ENCODE measurements at places on chromosomes 2 and 18.

DNA sequence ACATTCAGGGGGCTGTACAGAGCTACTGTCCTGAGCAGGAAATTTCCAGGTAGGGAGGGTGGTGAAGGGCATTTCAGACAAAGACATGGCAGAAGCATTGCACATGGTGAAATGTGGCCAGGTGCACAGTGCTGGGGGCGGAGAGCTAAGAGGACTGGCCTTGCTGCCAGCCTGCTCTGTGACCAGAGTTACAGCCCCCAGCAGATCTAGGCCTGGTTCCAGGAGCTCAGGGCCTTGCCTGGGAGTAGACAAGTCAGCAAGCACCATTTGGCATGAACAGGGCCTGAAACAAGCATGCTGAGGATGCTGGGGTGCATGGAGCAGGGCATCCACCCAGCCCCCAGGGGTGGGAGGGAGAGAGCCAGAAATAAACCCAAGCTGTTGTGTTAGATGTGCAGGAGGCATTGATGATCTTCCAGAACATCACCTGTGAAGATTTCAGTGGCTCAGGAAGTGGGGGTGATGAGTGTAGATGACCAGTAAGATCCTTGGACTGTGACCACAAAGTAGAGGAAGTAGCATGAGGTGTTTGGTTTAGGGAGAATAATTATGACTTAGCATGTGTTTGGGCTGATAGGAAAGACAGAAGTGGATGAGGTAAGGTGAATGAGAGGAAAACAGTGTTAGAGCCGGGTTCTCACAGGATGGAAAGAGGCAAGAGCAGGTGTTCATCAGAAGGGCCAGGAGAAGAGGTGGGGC is 61.1 kb downstream of the COA5 start:
- no peak for DNase-seq

- no peak for DNase-seq
Measured at GRCh38 chr2:74201596-74201995, 3.2 kb downstream of the MTHFD2 start.

DNA sequence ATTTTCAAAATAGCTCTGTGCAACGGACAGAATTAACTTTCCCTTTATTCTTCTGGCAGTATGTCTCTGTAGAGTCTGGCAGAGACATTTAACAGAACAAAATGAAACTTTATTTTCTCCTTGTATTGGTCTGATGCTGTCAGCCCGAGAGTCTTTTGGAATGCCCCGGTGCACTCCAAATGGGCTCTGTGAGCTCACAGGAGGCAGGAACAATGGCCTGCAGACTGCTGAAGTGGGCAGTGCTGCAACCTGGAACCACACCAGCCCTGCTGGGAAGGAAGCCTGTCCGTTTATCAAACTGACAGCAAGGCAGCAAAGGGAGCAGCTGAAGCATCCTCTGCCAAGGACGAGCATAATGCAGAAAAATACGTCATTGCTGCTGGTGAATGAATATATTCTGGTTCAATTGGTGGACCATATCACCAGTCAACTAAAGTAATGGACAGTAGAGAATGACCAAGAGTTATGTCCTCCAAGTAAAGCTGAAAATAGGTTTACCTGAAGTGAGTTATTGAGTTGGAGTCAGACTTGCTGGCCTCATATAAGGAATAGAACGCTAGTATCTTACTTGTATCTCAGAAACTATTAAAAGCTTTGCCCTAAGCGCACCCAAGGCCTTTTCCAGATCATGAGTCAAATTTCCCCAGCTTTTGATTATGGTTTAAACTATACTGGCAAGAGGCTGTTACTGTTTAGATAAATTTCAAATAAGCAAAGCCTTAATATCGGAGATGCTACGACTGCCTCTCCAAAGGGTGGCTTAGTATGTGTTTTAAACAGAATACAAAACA is 207.6 kb upstream of the TANK start:
- DNase-seq = peak; percentile 71

GRCh38 chr2:213766465-213766901 is 482.2 kb downstream of the SPAG16 start:
- no peak for DNase-seq

GRCh38 chr2:37571587-37572136 is 99.8 kb downstream of the CDC42EP3 start:
- DNase-seq = no peak

DNA sequence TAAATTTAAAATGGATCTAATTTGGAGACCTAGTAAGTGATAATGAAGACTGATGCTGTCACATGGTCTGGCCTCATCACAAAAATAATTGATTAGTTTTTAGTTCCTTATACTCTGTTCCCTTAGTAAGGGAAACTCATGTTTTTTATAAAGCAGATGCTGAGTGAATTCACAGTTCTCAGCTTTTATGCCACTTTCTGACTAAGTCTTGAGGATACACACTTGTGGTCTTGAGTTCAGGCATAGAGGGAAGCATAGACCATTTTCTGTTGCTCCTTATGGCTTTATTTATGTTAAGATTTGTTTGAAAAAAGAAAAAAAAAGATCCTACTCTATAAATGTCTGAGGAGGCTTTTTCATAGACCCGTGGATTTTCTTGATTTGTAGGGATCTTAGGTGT is 91.1 kb downstream of the MAP4K4 start:
- DNase-seq = no peak

GRCh38 chr18:25310045-25310444 is 41.9 kb downstream of the ZNF521 start:
- no peak for DNase-seq

GRCh38 chr2:208607694-208608093 is 201.1 kb downstream of the PTH2R start:
- no peak for DNase-seq

- DNase-seq = no peak
Measured at GRCh38 chr2:75729861-75730260, 19.1 kb upstream of the GCFC2 start.

GRCh38 chr18:34951625-34952379 is 89.4 kb upstream of the MAPRE2 start:
- DNase-seq = no peak

- DNase-seq = no peak
Measured at GRCh38 chr2:46982351-46983064, 66.9 kb upstream of the MCFD2 start.

DNA sequence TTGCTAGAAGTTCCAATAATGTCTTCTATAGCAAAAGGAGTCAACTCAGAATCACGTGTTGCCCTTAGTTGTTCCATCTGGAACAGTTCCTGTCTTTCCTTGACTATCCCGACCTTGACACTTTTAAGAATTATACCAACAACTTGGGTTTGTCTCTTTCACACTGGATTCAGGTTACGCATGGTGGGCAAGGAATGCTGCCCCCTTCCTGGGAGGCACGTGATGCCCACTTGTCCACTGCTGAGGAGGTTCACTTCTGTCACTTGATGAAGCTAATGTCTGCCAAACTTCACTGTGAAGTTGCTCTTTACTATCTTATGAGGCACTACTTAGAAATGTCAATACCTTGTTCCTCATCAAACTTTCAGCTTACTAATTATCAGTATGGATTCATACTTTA is 5.3 kb downstream of the COX5B start:
- no peak for DNase-seq

DNA sequence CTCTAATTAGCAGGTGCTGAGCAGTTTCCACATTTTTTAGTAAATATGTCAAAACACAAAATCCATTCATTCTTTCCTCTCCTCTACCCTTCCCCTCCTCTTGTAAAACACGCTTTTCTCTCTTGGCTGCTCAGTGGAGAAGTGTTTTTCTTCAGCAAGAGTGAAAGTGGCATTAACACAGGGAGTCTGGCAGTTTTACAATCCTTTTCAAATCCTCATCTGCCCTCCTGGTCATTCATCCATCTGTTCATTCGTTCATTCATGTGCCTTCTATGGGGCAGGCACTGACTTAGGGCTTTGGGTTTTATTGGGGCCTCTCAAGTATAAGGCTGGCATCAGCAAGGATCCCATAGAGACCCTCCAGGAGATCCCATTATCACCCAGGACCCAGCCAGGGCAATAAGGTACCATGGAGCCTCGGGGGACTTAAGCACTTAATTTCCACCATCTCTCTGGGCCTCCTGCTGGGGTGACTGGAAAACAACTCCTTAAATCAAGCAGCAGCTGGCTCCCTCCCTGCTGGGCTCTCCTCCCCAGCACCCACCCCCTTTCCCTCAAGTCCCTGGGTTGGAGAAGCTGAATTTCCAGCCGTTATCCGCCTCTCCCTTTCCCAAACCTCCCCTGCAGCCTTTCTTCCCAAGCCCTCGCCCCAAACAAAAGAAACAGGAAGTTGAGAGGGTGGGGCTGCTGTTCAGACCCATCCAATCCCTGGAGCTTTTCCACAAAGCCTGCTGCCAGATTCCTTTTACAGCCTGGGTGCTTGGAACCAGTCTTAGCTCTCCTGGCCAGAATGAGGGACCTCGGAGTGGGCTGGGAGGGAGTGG is 32.6 kb downstream of the MARCHF4 start:
- peak; percentile 22 for DNase-seq

- no peak for DNase-seq
Measured at GRCh38 chr2:79860228-79861058, 347.6 kb downstream of the CTNNA2 start.

GRCh38 chr18:3652380-3653262 is 202.6 kb downstream of the TGIF1 start:
- DNase-seq = peak; percentile 36

DNA sequence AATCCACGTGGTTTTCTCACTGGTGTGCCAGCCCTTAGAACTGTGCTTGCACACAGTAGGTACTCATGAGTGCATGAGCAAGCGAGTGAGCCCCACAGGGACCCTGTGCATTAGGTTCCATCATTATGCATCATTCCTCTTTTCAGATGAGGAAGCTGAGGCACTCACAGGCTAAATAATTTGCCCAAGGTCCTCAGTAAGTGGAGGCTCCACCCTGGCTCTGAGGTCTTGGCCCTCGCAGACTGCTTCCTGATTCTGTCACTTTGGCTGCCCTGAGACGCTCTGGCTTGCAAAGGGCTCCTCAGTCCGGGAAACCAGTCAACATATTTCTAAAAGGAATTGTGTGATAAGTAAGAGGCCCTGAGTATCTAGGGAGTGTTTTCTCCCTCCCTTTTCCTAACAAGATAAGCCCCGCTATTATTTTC is 71.7 kb downstream of the IL1R2 start:
- DNase-seq = no peak

GRCh38 chr18:79864006-79864725 is 66.4 kb downstream of the KCNG2 start:
- DNase-seq = no peak

GRCh38 chr18:25449046-25449445 is 97.1 kb upstream of the ZNF521 start:
- DNase-seq = no peak

GRCh38 chr2:183035298-183035953 is 2.8 kb downstream of the NCKAP1 start:
- DNase-seq = no peak

All from uterus (tissue), 4 donors.